ENCODE measurements at places on chromosomes 6 and 20. TPM values are rescaled to one million over a fixed set of nuclear protein-coding genes. Genes with fewer than 3 reads are reported as not detected.
A peak's percentile ranks its signal among the peaks of the same experiment; 100 is the strongest.

Gene SMIM26
- total RNA-seq = 73.0 TPM

Gene CASS4
- total RNA-seq = not detected

Gene C6orf15
- not detected for total RNA-seq

Gene KCNK16
- not detected for total RNA-seq

Gene TMEM200A
- 12.9 TPM for total RNA-seq

Gene AIF1
- total RNA-seq = 9.8 TPM

Gene ID4
- 8.3 TPM for total RNA-seq

Gene GPR63
- total RNA-seq = 11.3 TPM

Gene ZNF391
- 13.0 TPM for total RNA-seq

DNA sequence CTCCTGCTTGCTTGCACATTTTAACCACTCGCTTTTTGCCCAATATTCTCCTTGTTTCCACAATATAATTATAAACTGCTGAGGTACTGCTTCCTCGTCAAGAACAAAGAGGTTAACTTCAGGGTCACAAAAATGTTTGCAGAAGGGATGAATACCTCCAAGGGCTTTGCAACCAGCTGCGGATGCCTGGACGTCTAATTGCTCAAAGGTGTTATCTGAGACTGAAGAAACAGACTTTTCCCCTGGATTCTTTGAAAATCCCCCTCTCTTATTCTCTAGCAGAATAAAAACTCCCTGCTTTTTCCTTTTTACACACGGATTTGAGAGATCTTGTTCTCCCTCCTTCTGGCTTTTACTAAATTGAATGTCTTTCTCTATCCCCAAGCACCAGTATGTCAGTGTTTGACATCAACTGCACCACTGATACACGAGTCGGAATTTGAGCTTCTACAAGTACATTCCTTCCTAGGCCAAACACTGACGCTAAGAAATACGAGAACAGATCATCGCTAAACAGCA lies 336 bp upstream of the SMPDL3A start:
- DNase-seq = no peak

GRCh38 chr6:159969921-159970320 lies 1.0 kb downstream of the IGF2R start:
- no peak for DNase-seq

- no peak for DNase-seq
Measured at GRCh38 chr20:6333110-6333509, 210.3 kb upstream of the FERMT1 start.

GRCh38 chr6:3052481-3053230 lies 15.6 kb upstream of the RIPK1 start:
- DNase-seq = no peak

DNA sequence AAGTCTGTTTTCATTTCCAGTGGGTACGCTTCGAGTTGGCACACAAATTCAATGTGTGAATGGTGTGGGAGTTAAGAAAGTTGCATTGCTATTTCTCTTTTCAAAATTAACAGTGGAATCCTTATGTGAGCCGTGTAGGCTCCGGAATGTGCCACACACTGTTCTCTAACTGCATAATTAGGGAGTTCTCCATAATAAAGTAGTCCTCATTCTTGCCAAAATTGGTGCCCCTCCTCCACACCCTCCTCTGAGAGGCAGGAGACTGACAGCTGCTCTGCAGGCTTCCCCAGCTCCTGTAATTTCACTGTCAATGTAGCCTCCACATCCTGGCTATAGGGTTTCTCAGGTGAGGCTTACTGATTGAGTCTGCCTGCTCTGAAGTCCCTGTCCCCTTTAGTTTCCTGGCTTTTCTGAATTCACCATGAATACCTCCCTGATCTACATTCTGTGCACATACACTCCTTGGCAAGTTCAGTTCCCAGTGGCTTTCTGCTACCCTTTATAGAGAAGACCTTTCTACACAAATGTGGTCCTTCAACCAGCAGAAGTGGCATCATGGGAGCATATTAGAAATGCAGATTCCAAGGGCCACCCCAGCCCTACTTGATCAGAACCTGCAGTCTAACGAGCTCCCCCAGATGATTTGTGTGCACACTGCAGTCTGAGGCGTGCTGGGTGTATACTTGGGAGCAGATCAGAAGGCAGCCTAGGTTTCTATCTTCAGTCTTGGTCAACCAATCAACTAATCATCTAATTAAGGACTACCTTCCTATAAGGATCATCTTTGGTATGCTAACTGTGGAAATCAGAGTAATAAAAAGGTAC lies 19.9 kb upstream of the CCN6 start:
- DNase-seq = no peak

- no peak for DNase-seq
Measured at GRCh38 chr6:9398071-9398766, 962.9 kb upstream of the SLC35B3 start.

- no peak for DNase-seq
Measured at GRCh38 chr20:50096237-50096636, 16.7 kb downstream of the UBE2V1 start.

DNA sequence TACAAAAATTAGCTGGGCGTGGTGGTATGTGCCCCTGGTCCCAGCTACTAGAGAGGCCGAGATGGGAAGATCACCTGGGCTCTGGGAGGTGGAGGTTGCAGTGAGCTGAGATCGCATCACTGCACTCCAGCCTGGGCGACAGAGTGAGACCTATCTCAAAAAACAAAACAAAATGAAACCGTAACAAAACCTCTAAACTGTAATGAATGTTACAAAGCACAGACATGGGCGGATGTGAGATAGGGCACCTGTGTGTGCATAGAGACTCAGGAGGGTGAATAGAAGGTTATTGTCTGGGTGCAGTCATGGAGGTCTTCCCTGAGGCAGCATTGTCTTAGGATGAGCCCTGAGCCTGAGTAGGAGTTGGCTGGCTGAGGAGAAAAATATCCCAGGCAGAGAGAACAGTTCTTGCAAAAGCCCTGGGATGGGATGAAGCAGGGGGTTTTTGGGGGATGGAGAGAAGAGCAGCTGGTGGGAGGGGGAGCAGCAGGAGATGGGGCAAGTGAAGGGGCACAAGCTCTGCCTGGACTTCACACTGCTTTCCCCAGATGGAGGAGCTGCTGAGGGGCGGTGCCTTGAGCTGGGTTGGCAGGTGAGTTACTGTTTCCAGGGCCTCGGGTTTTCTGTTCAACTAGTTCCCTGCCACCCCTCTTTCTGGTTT lies 5.2 kb downstream of the BCAS4 start:
- no peak for DNase-seq

DNA sequence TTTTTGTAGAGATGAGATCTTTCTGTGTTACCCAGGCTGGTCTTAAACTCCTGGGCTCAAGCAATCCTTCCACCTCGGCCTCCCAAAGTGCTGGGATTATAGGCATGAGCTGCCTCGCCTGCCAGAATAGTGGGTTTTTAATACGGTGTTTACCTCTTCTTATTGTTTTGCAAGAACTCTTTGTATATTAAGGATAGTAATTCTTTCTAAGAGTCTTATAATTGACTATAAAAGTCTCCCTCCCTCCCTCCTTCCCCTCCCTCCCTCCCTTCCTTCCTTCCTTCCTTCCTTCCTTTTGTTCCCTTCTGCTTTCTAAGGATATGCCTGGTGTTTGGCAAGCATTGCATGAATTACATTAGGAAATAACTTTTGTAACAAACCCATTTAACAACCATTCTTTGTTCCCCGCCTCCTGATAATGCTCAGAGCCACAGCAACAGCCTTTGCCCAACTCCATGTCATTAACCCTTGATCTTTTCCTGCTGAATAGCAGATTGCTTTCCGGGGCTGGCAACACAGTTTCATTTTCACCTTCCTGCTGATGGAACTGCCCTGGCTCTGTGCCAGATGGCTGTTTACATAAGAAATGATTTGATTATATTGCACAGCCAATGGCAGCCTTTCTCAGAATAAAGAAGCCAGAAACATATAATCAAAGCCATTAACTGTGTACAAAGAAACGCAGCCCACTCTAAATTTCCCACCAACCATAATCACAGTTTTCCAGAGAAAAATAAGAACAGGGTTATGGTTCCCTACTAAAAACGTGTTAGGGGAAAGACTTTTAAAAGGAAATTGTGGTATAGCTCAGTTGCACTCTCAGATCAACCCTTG lies 143.7 kb upstream of the PTPN1 start:
- DNase-seq = no peak

GRCh38 chr6:137722749-137723272 lies 144.2 kb upstream of the TNFAIP3 start:
- no peak for DNase-seq

DNA sequence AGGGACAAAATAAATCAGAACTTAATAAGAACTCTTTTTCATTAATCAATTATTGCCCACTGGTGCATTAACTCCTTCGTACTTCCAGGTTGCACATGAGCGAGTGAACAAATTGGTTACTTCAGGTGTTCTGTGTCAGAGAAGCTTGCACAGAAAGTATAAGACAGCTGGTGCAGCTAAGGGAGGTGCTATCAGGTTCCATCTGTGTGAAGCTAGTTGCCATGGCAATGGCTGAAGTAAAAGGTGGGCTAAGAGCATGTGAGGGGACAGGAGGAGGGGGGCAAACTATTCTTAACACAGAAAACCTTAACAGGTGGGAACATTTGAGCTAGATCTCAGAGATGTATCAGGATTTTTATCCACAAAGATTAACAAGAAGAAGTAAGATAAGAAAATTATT lies 81.6 kb downstream of the MANEA start:
- no peak for DNase-seq

GRCh38 chr20:54397292-54398140 lies 77.9 kb upstream of the DOK5 start:
- no peak for DNase-seq

DNA sequence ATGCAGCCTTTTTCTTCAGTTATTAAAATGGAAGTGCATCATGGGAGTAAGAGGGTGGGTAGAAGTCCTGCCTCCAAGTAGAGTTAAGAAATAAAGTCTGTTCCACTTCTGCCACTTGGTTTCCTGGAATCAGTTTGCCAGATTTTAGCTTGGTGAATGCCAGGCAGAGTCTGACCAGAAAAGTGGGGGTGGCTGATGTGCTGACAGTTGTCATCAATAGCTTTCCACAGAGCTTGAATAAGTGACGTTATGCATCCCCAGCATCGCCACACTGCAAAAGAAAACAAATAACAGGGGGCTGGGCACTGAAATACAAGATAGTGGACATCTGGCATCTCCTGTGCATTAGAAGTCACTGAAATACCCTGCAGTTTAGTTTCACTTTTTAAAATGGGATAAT lies 30.8 kb upstream of the CEP162 start:
- no peak for DNase-seq

GRCh38 chr6:15131651-15132061 lies 114.2 kb upstream of the JARID2 start:
- DNase-seq = no peak

- no peak for DNase-seq
Measured at GRCh38 chr6:92962846-92963245, 456.5 kb downstream of the EPHA7 start.

GRCh38 chr20:32440069-32440757 lies 82.1 kb downstream of the ASXL1 start:
- DNase-seq = no peak

DNA sequence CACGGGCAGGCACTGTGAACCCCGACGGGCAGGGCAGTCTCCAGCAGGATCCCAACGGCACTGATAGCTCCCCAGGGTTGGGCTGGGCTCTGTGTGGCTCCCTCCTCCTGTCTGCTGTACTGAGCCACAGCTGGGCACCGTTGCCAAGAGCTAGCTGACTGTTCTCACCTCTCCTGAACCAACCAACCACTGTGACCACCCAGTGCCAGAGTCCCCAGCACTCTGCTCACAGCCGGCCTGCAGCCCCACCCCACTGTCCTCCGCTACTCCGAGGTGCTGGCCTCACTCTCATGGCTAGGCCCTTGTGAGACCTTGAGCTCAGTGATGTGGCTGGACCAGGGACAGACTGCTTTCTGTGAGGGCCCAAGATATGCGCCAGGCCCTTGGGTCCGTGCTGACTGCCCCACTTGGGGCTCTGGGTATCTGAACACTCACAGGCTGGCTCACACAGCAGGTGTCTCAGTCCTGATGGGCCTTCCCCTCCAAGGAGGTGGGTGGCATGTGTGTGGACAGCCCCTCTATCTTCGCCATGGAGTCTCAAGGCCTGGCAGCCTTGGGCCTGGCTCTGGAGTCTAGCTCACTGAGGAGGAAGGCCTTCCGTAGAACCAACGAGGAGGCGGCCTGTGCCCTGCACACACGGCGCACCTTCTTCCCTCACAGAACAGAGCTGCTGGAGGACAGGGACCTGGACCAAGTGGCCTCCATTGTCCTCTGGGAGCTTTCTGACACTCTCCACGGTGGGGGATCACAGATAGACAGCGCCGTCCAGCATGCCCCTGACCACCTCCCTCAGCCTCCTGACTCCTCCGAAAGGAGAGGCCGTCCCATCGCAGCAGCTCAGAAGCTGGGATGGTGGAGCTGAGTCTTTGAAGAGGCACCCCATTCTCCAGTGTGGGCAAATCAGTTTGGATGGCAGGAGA lies 53.5 kb downstream of the TCP11 start:
- DNase-seq = peak; percentile 36

GRCh38 chr20:658731-659291 lies 5.8 kb upstream of the SRXN1 start:
- no peak for DNase-seq

DNA sequence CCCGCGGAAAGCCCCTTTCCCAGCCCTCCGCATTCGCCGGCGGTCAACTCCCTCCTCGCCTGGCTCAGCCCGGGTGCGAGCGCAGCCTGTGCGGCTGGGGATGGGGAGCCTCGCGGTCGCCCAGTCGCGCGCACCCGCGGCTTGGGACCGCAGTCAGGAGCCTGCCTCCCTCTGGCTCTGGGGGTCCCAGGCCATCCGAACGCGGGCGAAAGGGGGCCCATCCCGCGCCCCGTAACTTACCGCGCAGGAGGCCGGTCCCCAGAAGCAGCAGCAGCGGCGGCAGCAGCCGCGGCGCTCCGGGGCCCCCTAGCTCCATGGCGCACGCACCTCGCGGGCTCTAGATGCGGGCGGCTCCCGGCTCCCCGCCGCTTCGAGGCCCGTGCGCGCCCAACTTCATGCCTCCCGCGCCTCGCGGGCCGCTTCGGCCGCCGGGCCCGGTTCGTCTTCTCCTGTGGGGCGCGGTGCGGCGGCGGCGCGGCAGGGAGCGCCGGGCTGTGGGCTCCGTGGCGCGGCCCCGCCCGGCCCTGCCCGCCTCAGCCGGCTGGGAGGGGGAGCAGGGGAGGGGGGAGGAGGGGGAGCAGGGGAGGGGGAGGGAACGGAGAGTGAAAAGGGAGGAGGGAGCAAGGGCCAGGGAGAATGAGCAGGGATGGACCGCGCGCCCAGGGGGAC lies at the start of gene CHRNA4:
Gene CHRNA4, minus strand, starts transcription at position 500 of the 669 bp plus-strand sequence. Its CDS starts 184 bp downstream, at position 316.
- DNase-seq = peak; percentile 79

DNA sequence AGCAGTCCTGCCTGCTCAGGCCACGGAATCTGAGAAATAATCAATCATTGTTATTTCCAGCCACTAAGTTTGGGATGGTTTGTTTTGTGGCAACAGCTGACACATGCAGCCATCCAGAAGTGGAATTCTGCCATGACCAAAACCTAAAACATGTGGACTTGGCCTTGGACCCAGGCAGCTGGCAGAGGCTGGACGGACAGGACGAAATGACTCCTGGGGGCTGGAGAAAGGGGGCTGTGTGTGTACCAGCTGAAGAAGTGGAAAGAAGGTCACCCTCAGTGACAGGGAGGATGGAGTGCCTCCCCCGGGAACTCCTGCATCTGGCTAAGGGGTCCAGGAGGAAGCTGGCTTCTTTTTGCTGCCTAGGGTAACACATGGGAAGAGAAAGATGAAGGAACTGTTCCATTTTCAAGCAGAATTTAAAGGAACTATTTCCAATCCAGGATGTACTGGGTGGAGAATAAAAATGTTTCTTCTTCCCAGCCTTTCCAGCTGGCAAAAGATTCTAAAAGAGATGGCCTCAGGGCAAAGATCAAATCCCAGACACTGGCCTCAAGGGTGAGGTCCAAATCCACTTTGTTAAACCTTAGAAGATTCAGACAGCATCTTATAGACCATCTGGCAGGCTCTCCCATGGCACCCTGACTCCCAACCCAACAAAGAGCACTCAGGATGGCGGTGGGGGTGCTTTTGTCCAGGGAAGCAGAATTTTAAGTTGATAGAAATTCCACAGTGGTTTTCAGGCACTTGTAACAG lies 14.3 kb downstream of the SERPINB6 start:
- no peak for DNase-seq
